ENCODE measurements at places on chromosomes 1 and 21.

DNA sequence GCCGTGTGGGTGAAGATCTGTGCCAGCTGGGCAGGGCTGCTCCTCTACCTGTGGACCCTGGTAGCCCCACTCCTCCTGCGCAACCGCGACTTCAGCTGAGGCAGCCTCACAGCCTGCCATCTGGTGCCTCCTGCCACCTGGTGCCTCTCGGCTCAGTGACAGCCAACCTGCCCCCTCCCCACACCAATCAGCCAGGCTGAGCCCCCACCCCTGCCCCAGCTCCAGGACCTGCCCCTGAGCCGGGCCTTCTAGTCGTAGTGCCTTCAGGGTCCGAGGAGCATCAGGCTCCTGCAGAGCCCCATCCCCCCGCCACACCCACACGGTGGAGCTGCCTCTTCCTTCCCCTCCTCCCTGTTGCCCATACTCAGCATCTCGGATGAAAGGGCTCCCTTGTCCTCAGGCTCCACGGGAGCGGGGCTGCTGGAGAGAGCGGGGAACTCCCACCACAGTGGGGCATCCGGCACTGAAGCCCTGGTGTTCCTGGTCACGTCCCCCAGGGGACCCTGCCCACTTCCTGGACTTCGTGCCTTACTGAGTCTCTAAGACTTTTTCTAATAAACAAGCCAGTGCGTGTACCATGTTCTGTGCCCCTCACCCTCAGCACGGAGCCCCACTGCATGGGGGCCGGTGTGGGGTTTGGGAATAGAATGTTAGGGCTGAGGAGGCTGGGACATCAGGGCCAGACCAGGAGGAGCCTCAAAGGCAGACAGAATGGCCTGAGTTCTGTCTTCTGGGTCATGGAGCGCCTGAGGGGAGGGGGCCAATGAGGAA lies 21.3 kb downstream of the SERINC2 start:
- no peak for DNase-seq

GRCh38 chr21:43693981-43694380 lies 24.9 kb upstream of the PDXK start:
- DNase-seq = no peak

DNA sequence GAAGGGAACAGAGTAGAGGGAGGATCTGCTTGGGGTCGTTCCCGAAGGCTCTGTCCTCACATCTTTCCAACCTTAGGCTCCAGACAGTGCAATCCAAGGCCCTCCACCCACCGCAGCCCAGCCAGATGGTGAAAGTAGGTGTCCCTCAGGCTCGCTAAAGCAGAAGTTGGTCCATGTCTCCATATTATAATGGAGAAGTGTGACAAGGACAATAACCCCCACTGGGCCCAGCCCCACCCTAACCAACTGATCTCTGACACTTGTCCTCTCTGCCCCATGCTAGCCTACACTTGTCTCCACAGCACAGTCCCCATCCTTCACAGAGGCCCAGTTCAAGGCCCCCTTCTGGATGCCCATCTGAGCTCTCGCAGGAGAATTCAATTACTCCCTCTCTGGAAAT lies 48.7 kb downstream of the DMAP1 start:
- DNase-seq = no peak

DNA sequence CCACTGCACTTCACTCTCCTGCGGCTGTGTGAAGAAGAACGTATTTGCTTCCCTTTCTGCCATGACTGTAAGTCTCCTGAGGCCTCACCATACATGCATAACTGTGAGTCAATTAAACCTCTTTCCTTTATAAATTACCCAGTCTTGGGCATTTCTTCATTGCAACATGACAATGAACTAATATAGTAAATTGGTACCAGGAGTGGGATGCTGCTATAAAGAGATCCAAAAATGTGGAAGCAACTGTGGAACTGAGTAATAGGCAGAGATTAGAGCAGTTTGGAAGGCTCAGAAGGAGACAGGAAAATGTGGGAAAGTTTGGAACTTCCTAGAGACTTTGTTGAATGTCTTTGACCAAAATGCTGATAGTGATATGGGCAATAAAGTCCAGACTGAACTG lies 1907.9 kb downstream of the MRPL39 start:
- no peak for DNase-seq

GRCh38 chr1:110673805-110674336 lies 869 bp downstream of the KCNA3 start:
- DNase-seq = no peak

DNA sequence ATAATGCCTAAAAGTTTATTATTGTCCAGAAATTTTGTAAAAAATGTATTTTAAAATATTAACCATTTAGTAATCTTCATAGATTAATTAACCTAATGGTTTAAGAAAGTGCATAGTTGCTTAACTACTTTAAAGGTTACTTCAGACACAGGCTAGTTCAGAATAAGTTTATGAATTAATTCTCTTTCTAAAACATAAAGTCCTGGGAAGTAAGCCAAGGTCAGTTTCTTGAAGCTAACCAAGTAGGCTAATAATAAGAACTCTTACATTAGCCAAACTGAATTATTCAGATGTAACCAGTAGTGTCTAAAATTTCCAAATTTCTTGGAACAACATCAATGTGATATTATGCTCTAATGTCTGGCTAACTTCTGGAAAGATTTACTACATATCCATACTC lies 790.4 kb downstream of the NCAM2 start:
- no peak for DNase-seq

DNA sequence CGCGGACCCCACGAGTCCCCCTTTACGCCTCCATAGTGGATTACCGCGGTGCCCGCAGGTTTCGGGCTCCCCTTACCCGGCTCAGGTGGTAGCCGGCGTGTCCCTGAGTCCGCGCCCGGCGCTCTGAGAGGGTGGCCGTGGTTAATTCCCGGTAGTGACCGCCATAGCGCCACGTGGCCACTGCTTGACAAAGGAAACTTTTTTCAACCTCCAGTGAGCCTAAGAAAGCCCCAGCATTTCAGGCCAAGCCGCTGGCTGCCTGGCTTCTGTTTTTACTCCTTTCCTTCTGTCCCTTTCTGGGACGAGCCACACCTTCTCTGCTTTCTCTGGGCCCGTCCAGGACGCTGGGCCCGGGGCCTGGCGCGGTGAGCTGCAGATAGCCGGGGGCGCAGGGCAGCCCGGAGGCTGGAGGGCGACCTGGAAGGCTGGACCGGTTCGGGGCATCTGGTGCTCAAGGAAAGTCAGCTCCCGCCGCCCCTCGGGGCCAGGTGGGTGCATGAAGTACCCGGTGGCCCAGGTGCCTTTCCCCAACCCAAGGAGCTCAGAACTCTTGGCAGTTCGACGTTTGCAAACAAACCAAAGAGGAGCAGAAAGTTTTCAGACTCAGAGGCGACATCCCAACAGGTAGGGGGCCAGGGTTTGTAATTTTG lies 540 bp upstream of the C1orf198 start:
- no peak for DNase-seq

- no peak for DNase-seq
Measured at GRCh38 chr1:150224983-150225382, 10.9 kb downstream of the ANP32E start.

GRCh38 chr1:1960480-1961196 lies 41.6 kb upstream of the TMEM52 start:
- DNase-seq = no peak

- no peak for DNase-seq
Measured at GRCh38 chr21:34201001-34201400, 127.6 kb downstream of the MRPS6 start.

- DNase-seq = no peak
Measured at GRCh38 chr1:150420560-150421265, 56.8 kb downstream of the RPRD2 start.

DNA sequence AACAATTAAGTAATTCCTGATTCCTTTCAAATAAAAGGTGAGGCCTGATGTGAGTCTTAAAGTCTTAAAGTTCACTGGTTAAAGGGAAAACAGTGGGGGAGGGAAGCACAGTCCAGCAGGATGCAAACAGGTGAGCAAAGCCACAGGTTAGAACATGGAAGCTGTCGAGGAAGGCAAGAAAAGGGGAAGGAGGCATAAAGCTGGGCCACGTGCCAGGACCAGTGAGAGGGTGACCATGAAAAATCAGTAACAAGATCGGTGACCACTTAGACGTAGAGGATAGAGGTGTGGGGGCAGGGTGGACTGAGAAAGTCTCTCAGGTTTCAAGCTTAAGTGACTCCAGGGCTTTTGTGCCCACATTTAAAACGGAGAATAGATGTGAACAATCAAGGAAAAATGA lies 231.3 kb downstream of the SETD4 start:
- peak; percentile 73 for DNase-seq

DNA sequence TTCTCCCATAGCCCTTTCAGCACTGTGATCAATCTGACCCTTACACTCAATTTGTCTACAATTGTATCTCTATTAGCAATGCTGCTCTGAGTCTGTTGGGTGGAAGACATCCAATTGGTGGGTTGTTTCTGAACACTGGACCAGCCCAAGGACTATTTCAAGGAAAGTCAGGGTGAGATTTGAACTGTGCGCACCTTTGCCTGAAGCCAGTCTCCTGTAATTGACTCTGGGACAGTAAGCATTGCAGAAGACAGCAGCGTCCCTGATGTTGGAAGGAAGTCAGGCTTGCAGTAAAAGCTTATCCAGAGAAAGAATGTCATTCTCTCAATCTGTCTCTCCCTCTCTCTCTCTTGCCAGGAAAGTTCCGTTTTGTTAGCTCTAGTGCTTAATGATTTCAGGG lies 233.9 kb downstream of the KIF26B start:
- DNase-seq = no peak

- DNase-seq = no peak
Measured at GRCh38 chr1:115320377-115320776, 17.7 kb downstream of the NGF start.

- DNase-seq = no peak
Measured at GRCh38 chr1:162314206-162314605, 62.4 kb downstream of the SPATA46 start.

DNA sequence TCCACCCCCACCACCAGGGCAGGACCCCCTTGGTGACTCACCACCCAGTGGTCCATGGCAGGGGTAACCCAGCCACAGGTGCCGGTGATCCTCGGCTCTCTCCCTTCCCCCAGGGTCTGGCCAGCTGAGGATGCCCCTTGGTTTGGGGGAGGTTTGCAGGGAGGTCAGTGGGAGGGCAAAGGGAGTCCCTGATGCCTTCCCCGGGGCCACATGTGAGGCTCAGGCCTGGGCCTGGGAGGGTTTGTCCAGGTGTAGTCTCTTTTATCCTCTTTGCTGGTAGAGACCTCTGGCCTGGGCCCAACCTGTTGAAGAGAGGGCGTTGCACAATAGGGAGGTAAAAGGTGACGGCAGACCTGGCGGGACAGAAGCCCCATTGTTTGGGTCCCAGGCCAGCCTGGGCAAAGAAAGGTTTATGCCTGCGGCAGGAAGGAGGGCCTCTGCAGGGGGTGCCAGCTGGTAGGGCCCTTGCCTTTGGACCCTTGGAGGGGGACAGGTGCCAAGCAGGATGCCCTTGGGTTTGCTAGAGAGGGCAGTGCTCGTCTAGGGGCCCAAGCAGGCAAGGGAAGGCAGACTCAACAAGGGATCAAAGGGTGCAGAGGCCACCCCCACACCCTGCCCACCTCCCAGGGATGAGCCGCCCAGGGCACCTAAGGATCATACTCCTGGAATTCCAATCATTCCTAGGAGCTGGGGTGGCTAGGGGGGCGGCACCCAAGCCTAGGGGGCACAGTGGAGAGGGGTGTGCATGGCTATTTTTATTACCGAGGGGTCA lies 760 bp upstream of the TINAGL1 start:
- no peak for DNase-seq

DNA sequence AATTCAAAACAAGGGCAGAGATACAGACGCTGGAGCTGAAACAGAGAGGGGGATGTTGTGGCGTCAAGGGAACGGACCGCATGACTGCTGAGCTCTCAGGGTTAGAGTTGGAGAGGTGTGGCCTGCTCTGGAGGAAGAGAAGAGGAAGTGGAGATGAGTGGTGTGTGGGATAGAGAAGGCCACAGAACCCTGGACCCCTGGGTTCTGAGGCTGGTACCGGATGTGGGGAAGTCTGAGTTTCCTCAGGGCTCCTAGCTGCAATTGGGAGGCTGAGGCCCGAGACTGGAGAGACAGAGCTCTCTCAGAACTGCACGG lies 1.8 kb downstream of the BCAN start:
- no peak for DNase-seq

DNA sequence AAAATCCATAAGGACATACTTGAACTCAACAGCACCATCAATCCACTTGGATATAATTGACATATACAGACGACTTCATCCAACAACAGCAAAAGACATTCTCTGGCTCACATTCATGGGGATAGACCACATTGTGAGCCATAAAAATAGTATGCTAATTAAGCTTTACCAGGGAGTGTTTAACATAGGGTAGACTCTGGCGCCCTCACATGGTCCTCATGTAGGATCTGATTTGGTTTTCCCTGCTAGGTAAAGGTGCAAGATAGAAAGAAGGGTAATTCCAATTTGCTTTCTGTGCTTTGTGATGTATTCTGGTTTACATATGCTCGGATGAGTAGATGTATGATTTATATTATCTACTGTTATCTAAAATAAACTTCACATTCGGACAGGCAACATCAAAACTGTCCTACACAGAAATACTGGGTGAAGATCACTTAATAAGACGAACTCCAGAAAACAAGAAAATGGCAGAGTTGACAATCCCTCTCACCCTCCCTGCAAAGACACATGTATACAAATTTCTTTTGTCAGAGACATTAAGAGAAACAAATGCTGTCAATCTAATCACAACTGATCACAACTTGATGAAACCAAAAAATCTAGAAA lies 27.7 kb downstream of the CR1L start:
- DNase-seq = peak; percentile 22

All from NCI-H187 (cell line).